ENCODE measurements at places on chromosomes 4 and X. TPM values are rescaled to one million over a fixed set of nuclear protein-coding genes. Genes with fewer than 3 reads are reported as not detected.

GRCh38 chrX:110532581-110532931, 173.9 kb downstream of the RTL9 start:
- H3K27ac ChIP-seq: no peak overlapping the region
- H3K36me3 ChIP-seq: no peaks in the 10 kb centered on the region
- H3K4me1 ChIP-seq: no peaks in the 10 kb centered on the region

GRCh38 chrX:18725310-18725943, 18.0 kb downstream of the PPEF1 start:
- no peak overlapping the region for H3K27ac ChIP-seq
- no peaks in the 10 kb centered on the region for H3K27me3 ChIP-seq
- H3K36me3 ChIP-seq: no peaks in the 10 kb centered on the region
- H3K4me3 ChIP-seq: no peak overlapping the region
- peaks cover 2% of the 10 kb centered on the region for H3K4me1 ChIP-seq
- DNase-seq: no peak

GRCh38 chrX:110435196-110435595, 76.5 kb downstream of the RTL9 start:
- no peaks in the 10 kb centered on the region for H3K36me3 ChIP-seq
- no peak overlapping the region for H3K27ac ChIP-seq
- no peaks in the 10 kb centered on the region for H3K4me1 ChIP-seq
- no peak for DNase-seq
- H3K4me3 ChIP-seq: no peak overlapping the region
- H3K27me3 ChIP-seq: peaks cover 5% of the 10 kb centered on the region

DNA sequence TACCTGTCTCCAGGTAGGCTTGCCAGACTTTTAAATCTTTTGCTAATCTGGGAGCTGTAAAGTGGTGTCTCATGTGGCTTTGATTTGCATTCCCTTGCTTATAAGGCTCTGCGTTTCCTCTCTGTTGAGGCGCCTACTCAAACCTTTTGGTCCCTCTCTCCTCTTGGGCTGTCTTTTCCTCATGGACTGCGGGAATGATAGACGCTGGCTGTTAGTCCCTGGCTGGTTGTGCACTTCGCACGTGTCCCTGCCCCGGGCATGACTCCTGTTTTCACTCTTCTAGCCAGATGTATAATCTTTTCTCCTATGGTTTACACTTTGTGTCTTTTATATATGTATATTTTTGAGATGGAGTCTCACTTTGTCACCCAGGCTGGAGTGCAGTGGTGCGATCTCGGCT, 39.7 kb downstream of the RGS12 start:
- DNase-seq: no peak
- H3K36me3 ChIP-seq: no peaks in the 10 kb centered on the region
- no peak overlapping the region for H3K4me3 ChIP-seq
- H3K27ac ChIP-seq: no peak overlapping the region
- no peaks in the 10 kb centered on the region for H3K27me3 ChIP-seq

DNA sequence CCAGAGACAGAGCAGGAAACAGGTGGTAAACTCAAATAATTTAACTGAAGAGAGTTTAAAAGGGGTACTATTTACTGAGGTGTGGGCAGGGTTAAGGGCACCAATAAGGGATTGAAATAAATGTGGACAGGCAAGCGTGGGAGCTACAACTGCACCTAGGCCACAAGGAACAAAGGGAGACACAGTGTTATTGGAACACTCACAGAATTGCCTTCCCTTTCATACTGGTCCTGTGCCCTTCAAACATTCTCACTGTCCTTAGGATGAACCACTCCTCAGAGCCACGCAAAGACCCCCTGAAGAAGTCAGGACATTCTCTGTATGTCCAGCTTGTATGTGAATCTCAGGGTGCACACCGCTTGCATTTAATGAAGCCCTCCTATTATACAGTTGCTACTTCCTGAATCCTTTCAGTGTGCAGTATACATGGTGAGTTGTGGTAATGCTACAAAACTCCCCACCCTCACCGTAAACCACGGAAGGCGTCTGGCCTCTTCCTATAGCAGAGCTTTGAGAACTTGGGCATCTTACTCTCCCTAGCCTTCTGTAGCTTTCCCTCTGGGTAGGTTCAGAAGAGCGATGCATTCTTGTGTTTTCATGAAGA, 9.6 kb upstream of the MRPL1 start:
- H3K27ac ChIP-seq: peak overlapping the region; percentile 98
- peak overlapping the region; percentile 68 for H3K4me3 ChIP-seq
- peak; percentile 83 for DNase-seq
- no peaks in the 10 kb centered on the region for H3K27me3 ChIP-seq

Gene GC
- total RNA-seq: not detected

Gene TSC22D3
- 28.2 TPM for total RNA-seq

DNA sequence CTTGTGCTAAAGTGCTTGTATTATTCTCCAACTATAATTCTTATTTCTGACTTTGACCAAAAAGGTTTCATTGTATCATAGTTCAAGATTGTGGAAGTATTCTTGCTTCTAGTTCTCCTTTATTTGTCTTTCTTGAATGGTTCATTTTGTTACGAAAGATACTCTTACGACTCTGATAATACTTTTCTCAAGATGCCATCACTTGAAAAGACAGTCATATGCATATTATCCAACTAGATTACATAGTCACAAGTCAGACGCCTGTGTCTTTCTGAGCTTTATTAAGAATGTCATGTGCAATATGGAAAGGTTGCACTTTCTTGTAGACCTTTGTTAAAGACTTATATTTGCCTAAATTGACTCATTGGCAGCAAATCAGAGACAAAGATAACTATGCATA, 71.4 kb upstream of the HPGD start:
- H3K27me3 ChIP-seq: no peaks in the 10 kb centered on the region
- no peak overlapping the region for H3K27ac ChIP-seq
- H3K36me3 ChIP-seq: no peaks in the 10 kb centered on the region
- H3K4me1 ChIP-seq: peaks cover 3% of the 10 kb centered on the region

DNA sequence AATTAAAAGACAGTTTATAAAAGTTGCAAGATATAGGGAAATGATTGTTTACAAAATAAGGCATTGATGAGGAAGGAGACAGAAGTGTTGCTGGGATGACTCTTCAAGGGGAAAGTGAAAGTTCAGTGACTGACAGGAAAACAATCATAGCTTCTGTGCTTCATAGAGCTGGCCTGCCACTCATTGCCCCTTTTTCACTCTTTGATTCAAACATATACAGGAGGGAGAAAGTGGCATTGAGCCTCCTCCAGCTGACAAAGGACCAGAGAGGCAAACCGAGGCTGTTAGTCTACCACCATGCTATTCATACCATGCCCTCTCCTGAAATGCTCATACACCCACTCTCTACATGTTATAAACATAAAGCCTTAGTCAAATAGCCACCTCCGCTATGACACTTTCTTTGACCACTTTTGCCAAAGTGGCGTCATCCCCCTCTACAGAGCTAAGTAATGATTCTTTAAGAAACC, 79.2 kb upstream of the ATOH1 start:
- no peak overlapping the region for H3K27ac ChIP-seq
- H3K36me3 ChIP-seq: no peaks in the 10 kb centered on the region
- no peaks in the 10 kb centered on the region for H3K4me1 ChIP-seq
- H3K27me3 ChIP-seq: no peaks in the 10 kb centered on the region
- no peak overlapping the region for H3K4me3 ChIP-seq

DNA sequence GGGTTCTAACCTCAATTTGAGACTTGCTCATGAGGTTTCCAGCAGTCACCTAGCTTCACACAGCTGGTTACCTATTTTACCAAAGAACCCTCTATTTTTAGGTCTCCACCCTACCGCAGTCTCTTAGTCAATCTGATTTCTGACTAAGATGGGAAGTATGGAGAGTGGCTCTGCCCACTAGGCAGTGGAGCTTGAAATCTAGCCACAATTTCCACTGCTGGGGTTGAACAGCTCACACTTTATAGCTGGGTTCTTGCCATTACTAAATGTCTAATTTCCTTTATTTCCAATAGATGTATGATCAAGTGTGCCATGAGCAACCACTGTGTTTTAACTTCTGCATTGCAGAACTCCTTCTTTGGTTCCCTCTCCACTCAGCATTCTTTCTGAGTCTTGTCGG, 43.1 kb downstream of the GASK1B start:
- no peaks in the 10 kb centered on the region for H3K4me1 ChIP-seq
- H3K4me3 ChIP-seq: no peak overlapping the region
- no peak overlapping the region for H3K27ac ChIP-seq
- DNase-seq: no peak
- no peaks in the 10 kb centered on the region for H3K27me3 ChIP-seq
- no peaks in the 10 kb centered on the region for H3K36me3 ChIP-seq

DNA sequence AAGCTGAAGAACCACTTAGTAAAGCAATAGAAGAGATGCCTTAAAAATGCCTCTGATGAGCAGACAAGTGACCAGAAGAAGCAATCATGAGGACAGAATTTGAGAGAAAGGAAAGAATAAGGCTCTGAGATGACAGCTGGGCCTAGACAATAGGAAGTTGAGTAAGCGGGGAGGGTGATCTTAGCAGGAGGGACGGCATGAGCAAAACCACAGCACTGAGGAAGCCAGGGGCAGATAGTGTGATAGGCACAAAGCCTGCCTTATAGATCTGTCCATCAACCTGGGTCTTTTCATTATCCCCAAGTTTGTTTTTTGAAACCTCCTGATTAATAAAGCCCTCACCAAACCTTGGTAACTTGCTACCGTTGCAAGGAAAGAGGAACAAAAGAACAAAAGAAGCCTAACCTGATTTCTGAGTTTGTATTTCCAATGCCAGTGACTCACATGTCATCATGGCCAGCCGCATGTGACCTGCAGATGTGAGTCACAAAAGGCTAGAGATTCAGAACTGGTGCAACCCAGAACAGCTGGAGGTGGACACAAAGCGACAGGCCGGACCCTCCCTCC, 55.7 kb upstream of the PPARGC1A start:
- H3K27ac ChIP-seq: no peak overlapping the region
- H3K4me3 ChIP-seq: no peak overlapping the region
- no peak for DNase-seq
- H3K36me3 ChIP-seq: no peaks in the 10 kb centered on the region
- no peaks in the 10 kb centered on the region for H3K4me1 ChIP-seq
- peaks cover 2% of the 10 kb centered on the region for H3K27me3 ChIP-seq

Gene PHEX
- total RNA-seq: 3.2 TPM

GRCh38 chrX:10280071-10280470, 123.3 kb downstream of the CLCN4 start:
- no peak for DNase-seq
- H3K36me3 ChIP-seq: no peaks in the 10 kb centered on the region
- no peak overlapping the region for H3K4me3 ChIP-seq
- no peak overlapping the region for H3K27ac ChIP-seq
- no peaks in the 10 kb centered on the region for H3K4me1 ChIP-seq
- no peaks in the 10 kb centered on the region for H3K27me3 ChIP-seq

DNA sequence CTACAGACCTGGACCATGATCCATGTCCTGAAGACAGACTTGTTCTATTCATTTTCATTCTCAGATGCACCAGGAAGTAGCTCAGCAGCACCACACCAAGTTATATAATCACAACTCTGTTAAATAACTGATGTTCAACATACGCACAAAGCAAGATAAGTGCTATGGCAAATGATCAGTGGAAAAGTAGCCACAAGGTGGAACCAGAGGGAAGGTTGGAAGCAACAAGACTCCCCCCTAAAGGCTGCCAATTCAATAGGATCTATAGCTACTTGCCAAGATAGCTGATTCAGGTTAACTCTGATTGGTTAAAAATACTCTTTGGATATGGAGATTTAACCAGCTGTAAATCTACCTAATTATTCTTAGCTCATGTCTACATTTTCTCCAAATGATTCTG, 23.7 kb upstream of the FAM47B start:
- no peak for DNase-seq
- no peaks in the 10 kb centered on the region for H3K27me3 ChIP-seq
- no peaks in the 10 kb centered on the region for H3K4me1 ChIP-seq
- H3K36me3 ChIP-seq: no peaks in the 10 kb centered on the region
- H3K27ac ChIP-seq: no peak overlapping the region
- H3K4me3 ChIP-seq: no peak overlapping the region

DNA sequence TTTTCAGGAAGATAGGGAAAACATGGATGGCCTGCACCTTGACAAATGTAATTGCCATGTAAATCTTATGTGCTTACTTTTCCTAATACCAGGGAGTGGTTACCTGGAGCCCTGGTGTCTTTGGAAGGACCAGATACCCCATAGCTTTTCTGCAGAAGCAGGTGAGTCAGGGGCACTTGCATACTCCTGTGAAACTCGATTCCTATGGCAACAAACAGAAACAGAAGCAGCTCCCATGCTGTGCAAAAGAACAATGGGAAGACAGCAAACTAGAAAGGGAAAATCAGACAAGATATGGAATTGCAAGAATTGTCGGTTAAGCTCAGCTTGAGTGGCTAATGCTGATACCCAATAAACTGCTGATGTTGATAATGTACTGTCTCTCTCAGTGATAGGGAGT, 117.4 kb upstream of the AFF2 start:
- H3K4me3 ChIP-seq: no peak overlapping the region
- no peaks in the 10 kb centered on the region for H3K36me3 ChIP-seq
- DNase-seq: no peak
- peaks cover 34% of the 10 kb centered on the region for H3K4me1 ChIP-seq
- H3K27me3 ChIP-seq: no peaks in the 10 kb centered on the region

Gene LGI2
- total RNA-seq: not detected

DNA sequence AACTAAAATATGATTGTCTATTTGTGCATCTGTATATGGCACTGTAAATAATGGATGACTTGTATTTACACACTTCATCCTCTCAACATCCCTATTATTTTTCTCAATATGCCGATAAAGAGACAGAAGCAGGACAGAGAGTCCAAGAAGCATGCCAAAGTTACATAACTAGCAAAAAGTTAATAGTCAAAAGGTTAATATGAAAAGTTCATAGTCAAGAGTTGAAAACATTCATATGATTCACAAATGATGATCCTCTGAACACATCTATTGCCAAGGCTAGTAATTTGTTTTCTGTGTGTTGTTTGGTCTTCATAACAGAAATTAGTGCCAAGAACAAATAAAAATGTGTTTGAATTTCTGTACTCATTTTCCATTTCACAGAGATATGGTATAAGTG, 231.0 kb downstream of the ADAMTS3 start:
- H3K4me1 ChIP-seq: no peaks in the 10 kb centered on the region
- DNase-seq: no peak
- no peaks in the 10 kb centered on the region for H3K36me3 ChIP-seq

GRCh38 chr4:138005486-138005885, 236.7 kb downstream of the SLC7A11 start:
- H3K27ac ChIP-seq: no peak overlapping the region
- H3K27me3 ChIP-seq: no peaks in the 10 kb centered on the region
- H3K4me3 ChIP-seq: no peak overlapping the region
- DNase-seq: no peak
- H3K4me1 ChIP-seq: no peaks in the 10 kb centered on the region
- no peaks in the 10 kb centered on the region for H3K36me3 ChIP-seq

- H3K27ac ChIP-seq: peak overlapping the region; percentile 74
- H3K36me3 ChIP-seq: peaks cover 2% of the 10 kb centered on the region
- peaks cover 54% of the 10 kb centered on the region for H3K4me1 ChIP-seq
- no peaks in the 10 kb centered on the region for H3K27me3 ChIP-seq
- no peak for DNase-seq
Measured at GRCh38 chr4:6908432-6909112, 1.1 kb upstream of the TBC1D14 start.

DNA sequence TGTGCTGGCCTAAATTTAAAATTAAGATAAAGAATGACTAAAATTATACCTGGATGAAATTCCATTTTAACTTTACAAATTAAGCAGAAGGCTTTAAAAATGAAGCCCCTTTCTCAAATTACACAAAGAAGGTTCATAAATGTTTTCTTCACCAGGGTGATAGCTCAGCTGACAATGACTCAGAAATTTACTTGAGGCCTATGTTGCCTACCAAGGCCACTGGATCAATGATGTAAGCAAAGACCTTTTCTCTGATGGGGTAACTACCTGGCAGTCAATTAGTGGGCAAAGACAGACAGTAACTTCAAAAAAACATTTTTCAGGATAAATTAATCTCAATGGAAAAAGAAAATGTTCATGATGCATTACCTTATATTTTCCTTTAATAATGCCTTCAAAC, 23.9 kb upstream of the GPR34 start:
- H3K27me3 ChIP-seq: no peaks in the 10 kb centered on the region
- H3K4me3 ChIP-seq: no peak overlapping the region
- peaks cover 50% of the 10 kb centered on the region for H3K4me1 ChIP-seq
- H3K36me3 ChIP-seq: peaks cover 19% of the 10 kb centered on the region

Gene TEX13C
- not detected for total RNA-seq

Gene SHROOM2
- total RNA-seq: not detected

Data from activated CD4-positive, alpha-beta memory T cell treated with anti-CD3 and anti-CD28 coated beads for 36 hours (primary cell).